NCI-H1436 treated with DMSO at 0.1 percent for 48 hours (cell line): ENCODE measurements at places on chromosomes 4 and X.

DNA sequence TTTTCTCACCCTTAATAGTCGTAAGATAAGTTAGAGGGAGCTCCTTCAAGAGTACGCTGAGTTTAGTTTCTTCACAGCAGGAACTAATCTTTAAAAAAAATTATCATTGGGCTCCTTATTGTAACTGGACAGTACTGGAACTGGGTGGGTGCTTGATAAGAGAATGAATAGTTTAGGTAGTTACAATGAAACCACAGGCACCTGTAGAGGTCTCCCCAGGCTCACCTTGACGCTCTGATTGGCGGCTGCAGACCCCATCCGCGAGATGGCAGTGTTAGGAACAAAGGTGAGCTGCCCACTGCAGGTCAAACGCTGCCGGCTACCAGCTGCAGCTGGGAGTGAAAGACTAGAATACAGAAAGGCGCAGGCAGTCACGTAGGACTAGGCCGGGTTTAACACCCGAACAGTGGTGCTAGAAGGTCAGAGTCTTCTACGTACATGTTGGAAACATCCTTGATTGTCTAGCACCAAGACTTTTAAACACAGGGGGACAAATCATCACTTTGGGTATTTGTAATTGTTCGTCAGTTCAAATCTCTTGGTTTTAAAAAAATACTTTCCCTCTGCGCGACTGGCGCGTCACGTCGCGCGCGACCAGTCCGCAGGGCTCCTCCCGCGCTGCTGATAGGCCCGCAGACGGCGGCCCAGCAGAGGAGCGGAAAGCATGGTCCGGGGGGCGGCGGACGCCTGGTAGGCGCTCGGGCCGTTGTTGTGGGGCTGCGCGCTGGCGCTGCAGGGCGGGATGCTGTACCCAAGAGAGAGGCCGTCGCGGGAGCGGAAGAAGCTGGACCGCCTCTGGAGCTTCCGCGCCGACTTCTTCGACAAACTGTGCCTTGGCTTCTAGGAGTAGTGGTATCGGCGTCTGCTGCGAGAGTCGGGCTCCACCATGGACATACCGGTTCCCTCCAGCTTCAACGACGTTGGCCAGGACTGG lies 45.6 kb downstream of the SMARCA5 start:
- DNase-seq, result peak; percentile 60

DNA sequence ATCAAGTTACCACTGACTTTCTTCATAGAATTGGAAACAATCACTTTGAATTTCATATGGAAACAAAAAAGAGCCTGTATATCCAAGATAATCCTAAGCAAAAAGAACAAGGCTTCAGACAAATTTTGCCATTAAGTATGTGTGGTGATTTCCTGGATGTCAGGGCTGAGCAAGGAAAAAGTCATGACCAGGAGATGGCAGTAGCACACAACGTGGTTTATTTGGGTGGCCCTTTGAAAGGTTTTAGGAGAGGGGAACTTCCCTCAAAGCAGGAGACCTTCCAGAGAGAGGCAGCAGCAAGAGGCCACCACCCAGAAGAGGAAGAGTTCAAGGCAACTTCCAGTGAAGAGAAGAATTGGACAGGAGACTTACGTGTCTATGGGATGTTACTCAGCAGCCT lies 18.1 kb upstream of the ZXDB start:
- no peak for DNase-seq

GRCh38 chrX:154046940-154047610 lies 27.4 kb upstream of the IRAK1 start:
- DNase-seq, result no peak

GRCh38 chr4:6368096-6368495 lies 98.4 kb downstream of the WFS1 start:
- DNase-seq, result no peak

DNA sequence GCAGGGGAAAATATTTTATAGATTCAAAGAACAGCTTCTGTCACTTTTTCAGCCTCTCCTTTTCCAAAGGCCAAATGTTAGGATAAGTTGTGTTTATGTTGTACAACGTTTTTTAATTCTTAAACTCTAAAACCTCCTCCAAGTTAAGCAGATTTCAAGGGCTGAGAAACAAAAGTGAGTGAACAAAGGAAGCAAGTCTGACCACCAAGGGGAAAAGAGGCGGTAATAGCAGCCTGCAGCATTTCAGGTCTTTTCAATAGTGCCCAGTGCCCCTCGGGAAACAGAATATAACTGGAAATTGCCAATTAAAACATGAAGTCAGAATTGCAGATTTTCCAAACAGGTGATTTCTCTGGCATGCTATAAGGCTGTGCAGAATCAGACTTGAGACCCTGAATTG lies 510.0 kb upstream of the HTR2C start:
- no peak for DNase-seq

DNA sequence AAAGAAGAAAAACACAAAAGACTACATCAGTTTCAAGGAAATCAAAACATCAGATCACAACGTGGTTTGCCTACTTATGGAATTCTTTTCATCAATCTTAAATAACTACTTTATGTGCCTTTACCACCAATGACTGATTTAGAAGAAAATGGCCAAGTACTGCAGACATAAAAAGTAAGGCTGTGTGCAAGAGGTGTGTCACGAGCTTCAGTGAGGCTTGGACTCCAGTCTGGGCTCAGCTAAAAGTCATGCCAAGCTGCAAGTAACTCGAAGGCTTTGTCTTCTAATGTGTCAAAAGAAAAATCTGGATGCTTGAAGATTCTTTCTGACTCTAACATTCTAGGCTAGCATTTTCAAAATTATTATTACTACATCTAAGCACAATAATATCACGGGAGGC lies 17.0 kb downstream of the PRSS12 start:
- DNase-seq, result no peak

DNA sequence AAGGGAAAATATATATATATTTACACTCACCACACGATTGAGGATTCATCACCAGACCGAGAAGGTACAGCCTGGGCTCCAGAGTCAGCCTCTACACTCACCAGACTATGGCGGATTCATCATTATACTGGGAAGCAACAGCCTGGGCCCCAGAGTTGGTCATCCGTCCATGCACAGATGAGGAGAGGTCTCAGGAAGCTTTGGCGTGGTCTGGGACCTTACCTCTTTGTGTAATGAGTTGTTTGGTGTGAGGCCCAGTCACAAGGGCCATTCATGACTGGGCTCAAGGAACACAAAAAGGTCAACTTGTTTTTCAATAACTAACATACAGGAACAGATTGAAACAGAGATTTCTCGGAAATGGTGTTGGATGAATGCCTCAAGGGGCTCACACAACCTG lies 926.1 kb downstream of the FAM133A start:
- no peak for DNase-seq

DNA sequence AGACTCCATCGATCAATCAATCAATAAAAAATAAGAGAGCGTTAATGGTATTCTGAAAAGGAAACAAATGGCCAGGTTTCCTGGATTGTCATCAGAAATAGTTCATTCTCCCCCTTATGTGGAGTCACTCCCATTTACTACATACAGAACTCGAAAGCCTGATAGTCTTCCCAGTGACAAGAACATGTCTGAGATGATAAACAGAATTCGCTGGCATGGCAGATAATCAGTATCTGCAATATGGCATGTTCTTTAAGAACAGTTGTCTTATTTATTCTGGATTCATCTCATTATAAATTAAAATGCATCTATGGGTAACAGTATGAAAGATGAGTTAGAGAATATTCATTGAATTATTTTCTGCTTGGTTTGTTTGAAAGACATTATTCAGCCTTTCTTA lies 61.4 kb downstream of the LRP2BP start:
- DNase-seq, result no peak

- DNase-seq, result no peak
Measured at GRCh38 chrX:92231391-92231790, 452.2 kb downstream of the PCDH11X start.

DNA sequence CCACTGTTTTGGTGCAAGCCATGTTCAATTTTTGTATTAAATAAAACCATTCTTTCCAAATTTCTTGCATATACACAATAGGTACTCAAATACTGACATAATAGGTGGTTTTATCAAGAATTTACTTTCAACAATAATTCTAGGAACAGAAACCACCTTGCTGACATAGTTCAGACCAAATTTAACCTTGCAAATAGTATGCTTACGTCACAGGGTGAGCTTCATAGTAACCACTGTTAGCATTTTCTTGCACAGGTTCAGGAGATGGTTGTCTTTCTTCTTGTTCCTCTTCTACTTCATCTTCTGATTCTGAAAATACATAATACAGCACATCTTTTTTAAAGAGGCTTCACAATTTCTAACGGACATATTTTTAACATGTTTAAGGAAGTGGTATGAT lies 17.6 kb downstream of the G3BP2 start:
- no peak for DNase-seq

DNA sequence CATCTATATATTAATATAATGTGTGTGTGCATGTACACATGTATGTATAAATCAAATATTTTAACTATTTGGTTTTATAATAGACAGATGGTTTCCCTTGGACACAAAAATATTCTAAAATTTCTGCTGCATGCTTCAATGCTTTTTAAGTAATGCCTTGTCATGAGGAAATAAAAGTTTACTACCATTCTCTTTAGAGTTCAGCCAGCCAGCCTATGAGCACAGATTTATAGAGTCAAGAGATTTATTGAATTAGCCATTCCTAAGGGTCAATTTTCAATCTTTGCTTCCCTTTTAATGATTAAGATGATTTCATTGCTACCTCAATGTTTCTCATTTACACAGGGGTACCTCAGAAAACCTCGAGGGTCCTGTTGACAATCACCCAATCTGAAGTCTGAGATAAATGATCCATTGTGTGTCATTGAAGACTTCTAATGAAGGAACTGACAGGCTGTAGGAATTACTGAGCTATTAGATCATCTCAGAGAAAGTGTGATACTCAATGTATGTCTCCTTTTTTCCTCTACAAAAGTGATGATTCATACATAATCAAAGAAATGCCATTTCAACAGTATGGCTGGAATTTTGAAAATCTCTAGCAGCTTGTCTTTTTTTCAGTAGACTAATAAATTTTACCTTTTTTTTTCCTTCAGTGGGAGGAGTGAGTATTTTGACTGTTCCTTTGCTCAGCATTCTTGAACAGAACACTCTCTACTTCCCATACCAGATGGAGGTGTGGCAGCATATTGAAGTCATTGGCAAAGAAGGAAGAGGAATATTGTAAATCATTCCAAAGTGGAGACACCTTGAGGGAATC lies 222.6 kb upstream of the PCDH18 start:
- DNase-seq, result no peak

DNA sequence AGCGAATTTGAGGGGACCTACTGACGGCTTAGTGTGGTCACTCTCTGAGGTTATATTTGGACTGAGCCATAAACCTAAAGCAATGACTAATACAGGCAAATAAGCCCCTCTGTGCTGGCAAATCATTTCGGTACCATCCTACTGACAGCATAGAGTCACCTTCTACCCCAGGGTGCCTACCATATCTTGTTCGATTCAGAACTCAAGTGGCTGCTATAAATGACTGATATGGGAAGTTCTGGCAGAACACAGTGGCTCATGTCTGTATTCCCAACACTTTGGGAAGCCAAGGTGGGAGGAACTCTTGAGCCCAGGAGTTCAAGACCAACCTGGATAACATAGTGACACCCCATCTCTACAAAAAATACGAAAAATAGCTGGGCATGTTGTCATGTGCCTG lies 226.1 kb upstream of the MBNL3 start:
- no peak for DNase-seq

DNA sequence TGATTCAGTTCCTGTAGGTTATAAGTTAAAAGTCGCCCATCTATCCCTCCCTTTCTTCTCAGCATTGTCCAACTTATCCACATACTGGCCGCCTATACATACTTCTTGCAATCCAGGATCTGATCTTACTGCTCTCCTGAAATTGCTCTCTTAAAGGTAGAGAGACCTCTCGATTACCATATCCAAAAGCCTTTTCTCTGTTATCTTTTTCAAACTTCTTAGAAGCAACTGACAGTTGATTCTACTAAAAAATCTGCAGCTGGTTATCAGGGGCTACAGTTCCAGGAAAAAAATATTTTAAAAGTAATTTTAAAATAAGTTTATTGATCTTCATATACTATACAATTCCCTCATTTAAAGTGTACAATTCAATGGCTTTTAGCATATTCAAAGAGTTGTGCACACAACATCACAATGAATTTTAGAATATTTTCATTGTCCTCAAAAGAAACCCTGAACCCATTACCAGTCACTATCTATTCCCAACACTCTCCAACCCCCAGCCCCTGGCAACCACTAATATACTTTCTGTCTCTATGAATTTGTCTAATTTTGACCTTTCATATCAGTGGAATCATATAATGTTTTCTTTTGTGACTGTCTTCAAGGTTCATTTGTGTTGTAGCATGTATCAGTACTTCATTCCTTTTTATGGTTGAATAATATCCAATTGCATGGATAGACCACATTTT lies 102.0 kb downstream of the HDAC8 start:
- no peak for DNase-seq

DNA sequence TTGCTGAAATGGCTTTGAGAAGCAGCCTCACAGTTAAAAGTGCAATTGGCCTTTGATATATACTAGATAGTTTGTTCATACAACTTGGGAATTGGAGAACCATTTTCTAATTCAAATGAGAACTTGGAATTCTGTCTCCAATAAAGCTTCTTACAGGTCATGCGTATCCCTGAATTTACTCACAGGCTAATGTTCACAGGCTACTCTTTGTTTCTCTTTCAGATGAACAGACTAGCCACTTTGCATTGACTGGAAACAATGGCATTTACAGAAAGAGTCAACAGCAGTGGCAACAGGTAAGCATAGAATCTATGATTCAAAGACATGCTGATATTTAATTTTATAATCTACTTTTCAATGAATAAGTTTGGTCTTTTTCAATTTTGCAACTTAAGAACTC lies 13.5 kb downstream of the AFF1 start:
- DNase-seq, result no peak

DNA sequence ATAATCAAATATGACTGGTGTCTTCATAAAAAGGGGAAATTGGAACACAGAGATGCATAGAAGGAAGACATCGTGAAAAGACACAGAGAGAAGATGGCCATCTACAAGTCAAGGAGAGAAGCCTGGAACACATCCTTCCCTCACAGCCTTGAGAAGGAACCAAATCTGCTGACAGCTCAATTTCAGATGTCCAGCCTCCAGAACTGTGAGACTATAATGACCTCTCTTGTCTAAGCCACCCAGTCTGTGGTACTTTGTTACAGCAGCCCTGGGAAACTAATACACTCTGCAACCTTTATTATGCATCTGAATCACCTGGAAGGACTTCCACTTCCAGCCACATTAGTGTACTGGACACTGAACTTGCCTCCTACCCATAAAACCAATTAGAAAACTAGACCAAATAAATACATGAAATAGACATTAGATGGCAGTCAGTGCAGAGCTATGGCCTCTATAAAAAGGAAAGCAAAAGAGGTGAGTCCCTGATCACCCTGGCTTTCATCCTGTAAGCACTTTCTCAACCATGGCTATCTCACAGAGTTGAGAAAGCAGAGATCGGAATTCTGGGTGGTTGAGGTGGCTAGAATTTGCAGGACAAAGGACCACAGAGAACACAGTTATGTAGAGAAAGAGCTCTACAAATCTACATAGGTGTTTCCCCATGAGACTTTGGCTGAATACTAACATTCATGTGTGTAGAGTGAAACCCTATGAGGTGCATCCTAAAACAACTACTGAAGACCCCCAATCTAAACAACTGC lies 25.7 kb downstream of the GAB3 start:
- DNase-seq, result no peak

GRCh38 chr4:44493924-44494323 lies 45.3 kb upstream of the KCTD8 start:
- DNase-seq, result no peak
